Naive thymus-derived CD4-positive, alpha-beta T cell (primary cell): ENCODE measurements at places on chromosomes 3 and 15.
A peak's percentile ranks its signal among the peaks of the same experiment; 100 is the strongest.

- no peak for DNase-seq
Measured at GRCh38 chr3:35488526-35488925, 150.8 kb upstream of the ARPP21 start.

DNA sequence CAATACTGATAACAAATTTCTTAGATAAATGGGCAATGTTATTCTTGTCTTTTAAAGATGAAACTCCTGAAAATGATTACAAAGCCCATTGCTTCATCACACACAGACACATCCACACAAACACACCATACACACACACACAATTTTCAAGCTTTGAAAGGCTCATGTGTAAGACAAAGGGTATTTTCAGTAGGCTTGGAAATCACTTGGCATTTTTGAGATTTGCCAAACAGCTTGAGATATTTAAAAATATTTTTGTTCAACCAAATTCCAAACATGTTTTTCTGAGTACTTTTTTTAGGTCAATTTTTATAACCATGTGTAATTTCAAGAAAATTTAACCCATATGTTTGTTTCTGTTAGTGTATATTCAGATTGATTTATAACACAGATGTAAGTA lies 283.7 kb downstream of the ROBO2 start:
- DNase-seq, result no peak

GRCh38 chr3:168047190-168047795 lies 48.4 kb downstream of the GOLIM4 start:
- no peak for DNase-seq

- DNase-seq, result no peak
Measured at GRCh38 chr3:42786212-42786611, 13.2 kb upstream of the CCDC13 start.

DNA sequence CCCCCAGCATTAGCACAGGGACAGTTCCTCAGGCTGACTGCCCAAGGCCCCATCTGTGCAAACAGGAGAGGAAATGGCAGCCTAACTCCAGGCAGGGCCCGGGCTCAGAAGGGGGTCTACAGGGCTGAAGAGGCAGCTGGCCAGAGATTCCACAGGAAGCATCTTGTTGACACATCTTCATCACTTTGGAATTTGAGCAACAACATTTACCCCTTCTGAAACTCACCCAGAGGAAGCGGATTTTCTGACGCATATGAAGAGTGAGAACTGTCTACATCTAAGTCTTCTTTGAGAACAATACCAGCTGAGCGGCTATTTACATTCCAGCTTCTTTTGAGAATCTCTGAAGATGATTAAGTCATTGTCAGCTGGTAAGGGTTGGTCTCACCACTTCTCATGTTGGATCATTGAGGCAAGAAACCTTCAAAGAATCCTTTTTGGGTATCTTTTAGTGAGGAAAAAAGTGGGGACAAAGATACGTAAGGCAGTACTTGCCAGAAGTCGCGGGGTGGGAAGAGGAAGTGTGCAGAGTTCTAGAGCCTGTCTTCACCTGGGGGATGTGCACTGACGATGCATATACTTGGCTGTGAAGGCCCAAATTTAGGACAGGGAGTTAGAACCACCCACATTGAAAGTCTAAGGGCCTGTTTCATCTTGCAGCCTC lies 25.4 kb upstream of the SRP14 start:
- DNase-seq, result peak; percentile 57

DNA sequence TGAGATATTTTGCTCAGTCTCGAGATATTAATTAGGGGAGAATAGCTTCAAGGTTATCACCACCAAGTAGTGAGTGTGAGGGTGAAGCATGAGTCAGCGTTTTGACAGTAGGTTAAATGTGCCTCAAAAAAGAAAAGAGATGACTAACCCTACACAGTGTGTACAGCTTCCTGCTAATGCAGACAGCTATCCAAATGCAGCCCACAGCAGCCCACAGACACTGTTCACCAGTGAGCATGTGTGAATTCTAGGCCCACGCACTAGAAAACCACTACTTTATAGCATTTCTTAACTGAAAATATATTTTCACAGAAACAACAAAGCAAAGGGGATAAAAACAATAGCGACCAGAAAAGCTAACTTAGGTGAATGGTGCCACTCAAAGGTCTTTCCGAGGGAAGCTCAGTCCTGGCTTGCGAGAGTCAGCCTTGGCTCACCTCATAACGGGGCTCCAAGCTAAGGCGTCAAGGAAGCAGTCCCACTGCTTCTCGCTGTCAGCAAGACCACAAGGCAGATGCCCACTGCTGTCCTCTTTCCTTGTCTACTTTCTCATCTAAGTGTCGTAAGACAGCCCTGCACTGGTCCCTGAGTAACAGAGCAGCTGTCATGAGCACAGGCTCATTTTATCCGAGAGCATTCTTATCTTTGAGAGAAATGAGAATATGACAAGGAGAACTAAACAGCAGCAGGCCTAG lies 47.6 kb downstream of the TXNRD3 start:
- DNase-seq, result no peak

GRCh38 chr15:73983773-73984172 lies 8.3 kb downstream of the STOML1 start:
- no peak for DNase-seq

DNA sequence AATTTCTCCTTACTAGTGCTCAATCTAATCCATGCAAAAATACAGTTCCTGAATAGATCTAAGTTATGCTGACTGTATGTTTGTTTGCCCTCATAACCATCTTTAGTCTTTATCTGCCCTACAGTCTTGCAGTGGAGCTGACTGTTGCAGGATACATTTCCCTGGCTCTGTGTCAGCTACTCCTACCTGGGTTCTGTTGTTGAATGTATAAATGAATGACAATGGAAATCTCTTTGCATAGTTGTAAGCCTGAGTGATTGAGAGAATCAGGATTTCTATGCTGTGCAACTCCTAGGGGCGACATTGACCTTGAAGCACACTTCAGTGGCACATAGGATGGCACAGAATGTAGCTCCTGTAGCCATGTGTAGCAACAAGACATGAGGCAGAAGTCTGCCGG lies 16.0 kb upstream of the ZBBX start:
- no peak for DNase-seq

- DNase-seq, result no peak
Measured at GRCh38 chr15:80549654-80550053, 145.5 kb upstream of the ABHD17C start.

DNA sequence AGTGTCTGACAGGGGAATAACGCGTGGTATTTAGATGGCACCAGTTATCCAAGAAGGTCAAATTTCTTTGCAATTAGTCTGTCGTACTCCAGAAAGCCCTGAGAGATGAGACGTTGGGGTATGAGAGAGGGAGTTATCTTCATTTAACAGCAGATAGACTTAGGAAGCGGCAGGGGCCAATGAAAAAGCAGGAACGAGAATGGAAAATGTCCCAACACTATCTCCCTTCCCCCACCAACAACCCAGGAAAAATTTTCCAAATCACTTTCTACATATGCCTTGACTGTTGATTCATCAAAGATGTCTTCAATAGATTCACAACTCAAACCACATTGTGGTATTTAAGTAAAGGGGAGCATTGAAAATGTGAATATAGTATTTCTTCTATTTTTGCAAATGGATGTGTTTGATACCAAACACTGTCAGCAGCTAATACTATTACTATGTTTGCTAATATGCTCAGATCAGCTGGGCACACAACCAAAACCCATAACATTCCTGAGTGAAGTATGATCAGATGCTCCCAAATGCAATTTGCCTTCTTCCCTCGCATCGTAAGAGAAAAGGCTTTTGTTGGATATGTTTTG lies 13.3 kb upstream of the GREM1 start:
- DNase-seq, result no peak

DNA sequence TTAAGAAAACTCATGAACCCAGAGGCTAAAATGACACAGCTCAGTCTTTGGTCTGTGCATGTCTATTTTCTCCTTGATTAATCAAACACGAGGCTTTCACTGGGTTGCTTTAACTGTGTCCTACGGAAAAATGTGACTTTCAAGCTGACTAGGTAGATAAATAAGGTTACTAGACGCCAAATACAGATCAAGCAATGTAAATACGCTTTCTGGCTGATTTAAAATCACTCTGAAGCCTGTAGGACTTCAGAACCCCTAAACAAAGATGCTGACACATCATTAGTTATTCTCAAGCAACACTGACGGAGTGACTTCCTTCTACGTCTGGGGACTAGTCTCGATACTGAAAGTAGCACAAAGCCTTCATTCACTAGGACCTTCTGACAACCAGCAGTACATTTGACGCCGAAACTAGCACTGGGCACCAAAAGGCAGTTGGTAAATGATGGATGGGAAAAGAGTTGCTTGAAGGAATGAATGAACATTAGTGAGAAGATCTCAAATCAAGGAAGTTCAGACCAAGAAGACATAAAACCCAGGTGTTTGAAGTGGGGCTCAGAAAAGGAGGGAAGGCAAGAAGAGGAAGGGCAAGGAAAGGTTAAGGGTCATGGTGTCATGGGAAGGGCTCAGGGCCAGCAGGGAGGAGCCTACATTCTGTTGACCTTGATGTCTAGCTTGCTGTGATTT lies 67.1 kb upstream of the CDV3 start:
- DNase-seq, result peak; percentile 56

- no peak for DNase-seq
Measured at GRCh38 chr3:126181398-126181725, 976 bp upstream of the ALDH1L1 start.

DNA sequence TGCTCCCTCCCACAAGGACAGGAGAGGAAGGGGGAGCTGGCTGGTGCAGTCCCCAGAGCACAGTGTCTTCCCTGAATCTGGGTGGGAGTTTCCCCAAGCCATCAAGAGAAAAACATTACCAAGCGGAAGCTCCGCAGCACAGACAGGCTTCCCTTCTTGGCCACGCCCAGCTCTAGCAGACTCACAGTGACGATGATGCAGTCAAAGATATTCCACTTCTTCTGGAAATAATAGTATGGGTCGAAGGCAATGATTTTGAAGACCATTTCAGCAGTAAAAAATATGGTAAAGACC lies 76.7 kb downstream of the SCN10A start:
- no peak for DNase-seq

- DNase-seq, result no peak
Measured at GRCh38 chr15:66921319-66921915, 144.0 kb upstream of the SMAD3 start.

DNA sequence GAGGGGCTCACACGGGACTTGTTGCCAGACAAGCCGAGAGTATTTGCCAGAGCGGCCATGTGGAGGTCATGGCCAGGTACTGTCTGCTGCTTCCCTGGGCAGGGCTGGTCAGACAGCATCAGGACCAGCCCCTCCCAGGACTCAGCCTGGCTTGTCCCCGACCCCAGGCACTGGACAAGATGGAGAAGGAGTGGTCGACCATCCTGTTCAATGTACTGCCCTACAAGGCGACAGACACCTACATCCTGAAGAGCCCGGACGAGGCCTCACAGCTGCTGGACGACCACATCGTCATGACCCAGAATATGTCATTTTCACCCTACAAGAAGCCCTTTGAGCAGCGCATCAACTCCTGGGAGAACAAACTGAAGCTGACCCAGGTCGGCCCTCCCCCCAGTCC lies 38.6 kb downstream of the DNAH1 start:
- no peak for DNase-seq

DNA sequence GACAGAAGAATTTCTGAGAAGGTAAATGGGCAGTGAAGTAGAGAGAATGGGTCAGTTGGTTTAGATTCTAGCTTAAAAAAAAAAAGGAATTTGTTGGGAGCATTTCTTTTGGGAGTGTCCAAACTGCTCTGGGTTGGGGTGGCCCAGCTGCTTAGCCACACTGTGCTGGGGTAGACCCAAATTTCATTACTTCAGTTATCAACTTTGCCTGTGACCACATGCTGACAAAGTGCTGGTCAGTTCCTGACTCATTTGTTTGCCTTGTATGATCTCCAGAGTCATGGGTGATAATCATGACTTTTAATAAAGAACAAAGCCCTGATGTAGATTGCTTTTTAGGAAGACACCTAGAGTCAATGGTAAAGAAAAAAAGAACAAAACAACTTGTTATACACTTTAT lies 121.5 kb upstream of the FGF7 start:
- no peak for DNase-seq

DNA sequence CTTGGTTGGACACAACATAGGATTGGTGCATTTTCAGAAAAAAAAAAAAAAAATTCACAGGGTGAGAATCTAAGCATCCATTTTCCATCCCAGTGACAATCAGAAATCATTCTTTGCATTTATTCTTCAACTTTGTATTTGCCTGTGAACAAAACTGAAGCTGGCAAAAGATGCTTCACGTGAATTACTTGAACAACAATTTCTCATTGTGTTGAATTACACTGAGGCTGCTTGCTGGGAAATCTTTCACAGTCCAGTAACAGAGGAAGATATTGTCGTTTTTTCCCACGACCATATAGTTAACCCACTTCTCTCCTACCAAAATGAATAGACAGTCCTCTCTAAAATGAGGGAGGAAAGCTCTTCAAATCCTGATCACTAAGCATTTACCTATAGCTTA lies 4.3 kb upstream of the SLCO3A1 start:
- no peak for DNase-seq

DNA sequence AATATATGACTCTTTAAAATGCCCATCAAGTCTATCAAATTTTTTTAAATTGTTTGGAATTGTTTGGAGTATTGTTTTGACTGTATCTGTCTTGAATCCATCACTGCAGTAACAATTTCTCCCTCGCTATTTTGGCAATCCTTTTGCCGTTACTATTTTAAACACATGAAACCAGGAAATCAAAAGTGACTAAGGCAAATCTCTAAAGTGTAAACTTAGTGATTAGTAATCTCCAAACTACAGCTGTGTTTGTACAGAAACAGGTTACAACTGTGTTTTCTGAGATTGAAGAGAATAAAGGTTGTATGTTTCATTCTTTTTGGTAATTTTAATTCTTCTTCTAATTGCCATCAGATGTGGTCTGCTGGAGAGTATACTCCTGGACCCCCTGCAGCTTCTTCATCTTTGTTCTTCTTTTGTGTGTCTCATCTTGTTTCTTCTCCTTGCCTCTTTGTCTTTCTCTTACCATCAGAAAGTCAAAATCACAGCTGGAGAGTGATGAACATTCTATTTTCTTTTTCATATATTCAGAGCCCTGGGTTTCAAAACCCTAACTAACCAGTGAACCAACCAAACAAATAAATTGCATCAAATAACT lies 465.4 kb downstream of the RBMS3 start:
- no peak for DNase-seq
